ENCODE measurements at places on chromosomes 1 and 21. TPM values are rescaled to one million over a fixed set of nuclear protein-coding genes. Genes with fewer than 3 reads are reported as not detected.

GRCh38 chr1:170562646-170563338 lies 30.8 kb downstream of the GORAB start:
- H3K4me3 ChIP-seq, result peak overlapping the region; percentile 23
- H3K36me3 ChIP-seq, result no peaks in the 10 kb centered on the region
- H3K27ac ChIP-seq, result peak overlapping the region; percentile 93
- no peaks in the 10 kb centered on the region for H3K27me3 ChIP-seq
- H3K4me1 ChIP-seq, result peaks cover 45% of the 10 kb centered on the region
- DNase-seq, result peak; percentile 58

CALML6 gene
- 0.29 TPM for total RNA-seq

DNA sequence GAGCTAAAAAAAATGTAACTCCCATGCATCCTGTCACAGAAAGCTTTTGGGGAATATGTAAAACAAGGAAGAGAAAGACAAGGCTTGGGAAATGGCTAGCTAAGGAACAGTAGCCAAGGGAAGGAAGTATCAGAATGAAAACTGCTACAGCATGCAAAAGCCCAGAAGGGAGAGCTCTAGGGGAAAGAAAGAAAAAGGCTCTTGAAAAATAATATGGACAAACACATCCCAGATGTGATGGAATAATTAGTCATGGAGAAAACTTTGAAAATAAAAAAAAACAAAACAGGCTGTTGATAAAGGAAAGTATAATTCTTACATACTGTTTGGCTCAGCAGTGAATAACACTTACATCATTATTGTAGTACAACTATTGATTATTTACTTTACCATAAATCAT lies 47.9 kb upstream of the VCAM1 start:
- H3K36me3 ChIP-seq, result no peaks in the 10 kb centered on the region
- peak; percentile 69 for DNase-seq
- H3K27me3 ChIP-seq, result no peaks in the 10 kb centered on the region
- no peak overlapping the region for H3K4me3 ChIP-seq
- H3K27ac ChIP-seq, result no peak overlapping the region

DNA sequence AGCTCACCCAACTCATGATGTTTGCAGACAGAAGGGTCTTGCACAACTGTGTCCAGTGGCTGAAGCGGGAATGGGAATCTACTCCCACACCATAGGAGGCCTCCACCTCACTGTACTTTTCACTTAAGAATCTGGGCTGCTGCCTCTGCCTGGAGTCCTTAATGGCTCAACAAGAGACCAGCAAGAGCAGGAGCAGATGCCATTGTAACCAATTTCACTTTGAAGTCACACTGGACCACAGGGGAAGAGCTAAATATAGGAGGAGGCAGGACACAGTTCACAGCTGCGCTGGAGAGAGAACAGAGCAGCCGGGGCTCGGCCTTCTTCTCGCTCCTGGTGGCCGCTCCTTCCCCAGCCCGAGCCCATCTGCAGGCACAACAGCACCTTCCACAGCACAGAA lies 120.4 kb downstream of the SIPA1L2 start:
- no peak overlapping the region for H3K4me3 ChIP-seq
- H3K4me1 ChIP-seq, result no peaks in the 10 kb centered on the region
- no peaks in the 10 kb centered on the region for H3K27me3 ChIP-seq
- DNase-seq, result no peak

DNA sequence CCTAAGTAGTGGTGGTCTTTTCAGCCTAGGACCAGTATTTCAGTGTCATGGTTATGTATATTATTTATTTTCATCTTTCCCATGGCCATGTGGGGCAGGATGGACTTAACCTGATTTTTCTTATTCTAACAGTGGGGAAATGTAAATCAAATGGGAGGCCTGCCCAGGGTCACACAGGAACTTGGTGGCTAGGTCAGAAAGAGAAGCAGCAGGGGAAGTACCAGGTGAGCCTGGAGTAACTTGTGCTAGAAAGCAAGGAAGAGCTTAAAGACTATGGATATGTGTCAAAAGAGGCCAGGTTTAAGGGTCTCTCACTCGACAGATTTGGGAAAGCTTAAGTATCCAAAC lies 936 bp downstream of the ZFP69B start:
- H3K4me1 ChIP-seq, result peaks cover 9% of the 10 kb centered on the region
- no peaks in the 10 kb centered on the region for H3K36me3 ChIP-seq
- DNase-seq, result no peak
- no peaks in the 10 kb centered on the region for H3K27me3 ChIP-seq
- H3K4me3 ChIP-seq, result peak overlapping the region; percentile 82
- peak overlapping the region; percentile 82 for H3K27ac ChIP-seq

GRCh38 chr1:192439373-192440025 lies 122.7 kb downstream of the RGS21 start:
- H3K36me3 ChIP-seq, result no peaks in the 10 kb centered on the region
- H3K27ac ChIP-seq, result peak overlapping the region; percentile 60
- no peaks in the 10 kb centered on the region for H3K27me3 ChIP-seq
- H3K4me1 ChIP-seq, result peaks cover 19% of the 10 kb centered on the region

CLEC20A gene
- total RNA-seq, result under 0.01 TPM

Measured in osteoblast (primary cell).